H1 (cell line): ENCODE measurements at places on chromosomes 5 and 9. TPM values are rescaled to one million over a fixed set of nuclear protein-coding genes. Genes with fewer than 3 reads are reported as not detected.

LAMC3 gene
- 12.3 and 13.2 TPM in 2 replicates for total RNA-seq

KCNIP1 gene
- total RNA-seq = 0.52 TPM in 2 replicates

FRRS1L gene
- total RNA-seq = 2.1 and 2.2 TPM in 2 replicates

RANBP3L gene
- not detected in 2 replicates for total RNA-seq

GDF9 gene
- total RNA-seq = 0.34 TPM in 1 of 2 replicates, not detected in the other

SPATA31E1 gene
- total RNA-seq = 0.09 TPM in 1 of 2 replicates, not detected in the other

SEMA5A gene
- total RNA-seq = 8.7 and 8.9 TPM in 2 replicates

HMCN2 gene
- 7.9 and 9.1 TPM in 2 replicates for total RNA-seq

EPB41L4B gene
- 23.7 and 25.0 TPM in 2 replicates for total RNA-seq

IL9 gene
- not detected in 2 replicates for total RNA-seq

PCDHB7 gene
- 0.19 and 0.25 TPM in 2 replicates for total RNA-seq

F12 gene
- total RNA-seq = 5.4 and 6.5 TPM in 2 replicates

ARID3C gene
- total RNA-seq = not detected in 2 replicates

SVEP1 gene
- 0.36 and 0.37 TPM in 2 replicates for total RNA-seq

RAB3C gene
- 18.3 and 19.6 TPM in 2 replicates for total RNA-seq

- no peak for DNase-seq
Measured at GRCh38 chr9:135816651-135816970, 90.7 kb downstream of the CAMSAP1 start.

DNA sequence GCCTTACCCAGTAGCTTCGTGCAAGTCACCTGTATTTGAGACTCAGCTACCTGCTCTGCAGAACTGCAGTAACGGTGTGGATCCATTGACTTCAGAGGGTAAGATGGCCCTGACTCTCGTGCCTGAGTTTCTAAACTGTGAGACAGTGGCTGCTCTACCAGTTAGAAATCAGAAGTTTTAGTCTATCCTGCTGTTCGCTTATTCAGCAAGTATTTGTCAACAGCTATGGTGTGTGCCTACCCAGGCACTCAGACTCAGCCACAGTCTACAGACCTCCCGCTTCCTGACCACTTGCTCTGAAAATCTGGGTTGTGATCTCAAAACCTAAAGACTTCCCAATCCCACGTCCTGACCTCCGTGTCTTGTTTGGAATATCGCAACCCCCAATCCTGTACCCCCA, 13.5 kb downstream of the AQP3 start:
- no peak for DNase-seq

GRCh38 chr5:97418462-97418861, 235.4 kb upstream of the RIOK2 start:
- DNase-seq = no peak

- no peak for DNase-seq
Measured at GRCh38 chr9:106961623-106962022, 98.7 kb downstream of the ZNF462 start.

GRCh38 chr5:10213316-10213715, 36.4 kb downstream of the ATPSCKMT start:
- no peak for DNase-seq

- DNase-seq = no peak
Measured at GRCh38 chr9:20111173-20111843, 322.5 kb upstream of the SLC24A2 start.

DNA sequence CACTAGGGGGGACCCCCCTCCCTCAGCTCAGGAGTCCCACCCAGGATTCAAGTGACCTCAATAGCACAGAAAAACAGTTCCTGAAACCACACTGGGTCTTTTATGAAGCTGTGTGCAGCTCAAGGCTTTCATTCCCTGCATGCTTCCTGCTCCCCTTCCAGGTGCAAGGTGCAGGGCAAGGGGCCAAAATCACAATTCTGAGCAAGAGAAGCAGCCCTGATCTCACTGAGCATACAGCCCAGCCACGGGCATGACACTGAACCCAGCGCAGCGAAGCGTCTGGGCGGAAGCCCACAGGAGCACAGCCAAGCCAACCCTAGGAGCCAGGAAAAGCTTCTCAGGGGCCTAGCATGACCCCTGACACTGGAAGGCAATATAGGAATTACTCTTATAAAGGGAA, 62.9 kb downstream of the IRX2 start:
- no peak for DNase-seq

DNA sequence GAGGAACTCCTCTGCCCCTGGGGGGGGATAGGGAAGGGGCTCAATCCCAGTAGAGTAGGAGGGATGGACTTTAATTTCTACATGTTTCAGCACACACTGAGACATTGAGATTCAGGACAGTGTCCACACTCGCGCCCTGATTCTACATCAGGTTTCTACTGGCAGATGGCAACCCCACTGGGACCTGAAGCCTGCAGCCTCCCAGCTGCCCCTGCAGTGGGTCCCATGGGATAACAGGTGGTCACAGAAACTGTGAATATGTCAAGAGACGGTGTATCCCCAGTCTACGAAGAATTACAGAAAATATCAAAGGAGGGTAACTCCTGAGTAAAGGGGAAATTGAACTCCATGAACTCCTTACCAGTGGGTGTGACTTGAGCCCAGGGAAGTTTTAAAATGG, 2.4 kb upstream of the TERT start:
- DNase-seq = no peak

DNA sequence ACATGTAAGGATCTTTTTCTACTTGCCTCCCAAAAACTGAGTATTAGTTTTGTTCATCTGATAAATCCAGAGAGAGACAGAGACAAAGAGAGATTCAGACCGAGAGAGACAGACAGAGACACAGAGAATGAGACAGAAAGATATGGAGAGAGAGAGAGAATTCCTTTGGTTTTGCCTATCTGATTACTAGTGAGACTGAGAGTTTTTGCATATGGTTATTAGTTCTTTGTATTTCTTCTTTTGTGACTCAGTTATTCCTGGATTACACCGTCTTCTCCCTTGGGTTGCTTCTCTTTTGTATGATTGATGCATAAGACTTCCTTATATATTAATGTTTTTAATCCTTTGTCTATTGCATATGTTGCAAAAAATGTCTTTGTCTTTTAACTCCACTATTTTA, 91.2 kb upstream of the SPATA31C2 start:
- no peak for DNase-seq

DNA sequence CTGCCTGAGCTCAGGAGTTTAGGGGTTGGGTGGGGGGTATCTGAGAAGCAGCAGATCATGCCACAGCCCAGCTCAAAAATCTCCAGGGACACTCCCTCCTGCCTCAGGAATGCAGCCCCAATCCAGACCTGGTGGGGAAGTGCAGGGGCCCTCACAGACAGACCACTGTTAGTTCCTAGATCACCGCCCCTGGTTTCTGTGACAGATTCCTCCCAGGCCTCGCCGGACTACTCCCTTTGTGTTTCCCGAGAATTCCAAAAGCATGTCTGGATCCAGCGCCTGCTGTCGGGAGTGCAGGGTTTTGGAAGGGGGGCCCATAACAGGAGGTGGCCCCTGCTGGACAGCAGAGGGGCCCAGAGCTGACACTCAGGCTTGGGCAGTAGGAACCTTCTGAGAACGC, 74.5 kb downstream of the CTSL start:
- no peak for DNase-seq

GRCh38 chr5:147442224-147442623, 67.6 kb downstream of the DPYSL3 start:
- no peak for DNase-seq

GRCh38 chr5:23466401-23466912, 41.0 kb upstream of the PRDM9 start:
- no peak for DNase-seq

GRCh38 chr9:32725066-32725860, 58.1 kb upstream of the TMEM215 start:
- no peak for DNase-seq

DNA sequence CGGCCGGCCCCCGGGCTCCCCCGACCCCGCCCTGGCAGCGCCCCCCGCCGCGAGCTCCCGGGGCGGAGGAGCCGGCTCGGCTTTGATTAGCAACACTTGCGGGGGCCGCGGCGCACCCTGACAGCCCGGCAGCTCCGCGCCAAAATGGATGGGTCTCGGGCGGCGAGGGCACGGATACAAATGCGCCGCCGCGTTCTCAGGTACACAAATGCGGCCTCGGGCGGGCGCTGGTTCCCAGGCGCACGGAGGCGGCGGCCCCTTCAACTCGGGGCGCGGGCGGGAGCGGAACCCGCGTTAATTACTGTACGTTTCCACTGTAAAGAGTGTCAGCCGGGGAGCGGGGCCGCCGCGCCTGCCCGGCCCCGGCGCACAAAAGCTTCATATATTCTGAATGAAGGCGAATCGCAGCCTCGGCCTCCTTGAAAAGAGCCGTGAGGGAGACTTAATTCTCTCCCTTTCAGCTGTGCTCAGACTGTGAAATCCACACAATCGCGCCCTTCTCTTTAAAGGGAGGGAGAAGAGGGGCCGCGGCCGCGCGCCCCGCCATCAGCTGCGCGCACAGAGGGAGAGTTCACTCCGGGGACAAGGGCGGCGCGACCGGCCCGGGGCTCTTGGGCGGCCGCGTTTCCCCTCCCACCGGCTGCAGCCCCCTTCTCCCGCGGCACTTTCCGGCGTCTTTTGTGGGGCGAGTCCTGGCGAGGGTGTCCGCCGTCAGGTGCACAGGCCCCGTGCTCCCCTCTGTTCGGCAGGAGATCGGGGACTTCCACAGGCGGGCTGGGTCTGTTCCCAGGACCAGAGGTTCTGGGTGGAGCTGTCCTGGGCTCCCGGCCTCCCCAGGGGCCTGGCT, 27.0 kb downstream of the MSX2 start:
- no peak for DNase-seq

- DNase-seq = no peak
Measured at GRCh38 chr9:952546-952945, 23.9 kb upstream of the DMRT3 start.

DNA sequence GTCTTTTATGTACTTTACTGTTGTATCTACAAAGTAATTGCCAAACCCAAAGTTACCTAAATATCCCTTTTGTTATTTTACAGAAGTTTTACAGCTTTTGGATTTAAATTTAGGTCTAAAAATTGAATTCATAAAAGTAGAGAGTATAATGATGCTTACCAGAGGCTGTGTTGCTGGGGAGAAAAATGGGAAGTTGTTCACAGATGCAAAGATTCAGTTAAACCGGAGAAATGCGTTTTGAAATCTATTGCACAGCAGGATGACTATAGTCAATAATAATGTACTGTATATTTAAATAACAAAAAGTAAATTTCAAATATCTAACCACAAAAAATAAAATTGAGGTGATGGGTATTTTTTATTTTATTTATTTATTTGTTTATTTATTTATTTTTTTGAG, 2.6 kb upstream of the ANKRD18A start:
- no peak for DNase-seq

DNA sequence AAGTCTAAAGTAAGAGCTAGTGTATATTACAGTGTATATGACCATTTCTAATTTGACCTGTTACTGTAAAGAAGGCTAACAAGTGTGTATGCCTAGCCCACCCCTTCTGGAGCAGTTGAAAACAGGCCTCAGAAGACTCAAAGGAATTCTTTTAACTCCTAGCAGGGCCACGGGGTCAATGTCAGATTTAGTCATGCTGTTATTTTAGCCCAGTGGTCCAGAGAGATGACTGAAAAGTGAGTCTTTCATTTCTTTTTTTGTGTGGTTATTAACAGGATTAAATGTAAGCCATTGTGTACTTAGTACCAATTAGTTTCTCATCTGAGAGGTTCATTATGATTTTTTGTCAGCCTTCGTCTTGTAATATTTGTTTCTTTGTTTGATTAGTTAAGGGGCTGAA, 24.4 kb downstream of the ZCCHC7 start:
- no peak for DNase-seq
